ENCODE measurements at places on chromosomes 6 and 20.
A peak's percentile ranks its signal among the peaks of the same experiment; 100 is the strongest.

DNA sequence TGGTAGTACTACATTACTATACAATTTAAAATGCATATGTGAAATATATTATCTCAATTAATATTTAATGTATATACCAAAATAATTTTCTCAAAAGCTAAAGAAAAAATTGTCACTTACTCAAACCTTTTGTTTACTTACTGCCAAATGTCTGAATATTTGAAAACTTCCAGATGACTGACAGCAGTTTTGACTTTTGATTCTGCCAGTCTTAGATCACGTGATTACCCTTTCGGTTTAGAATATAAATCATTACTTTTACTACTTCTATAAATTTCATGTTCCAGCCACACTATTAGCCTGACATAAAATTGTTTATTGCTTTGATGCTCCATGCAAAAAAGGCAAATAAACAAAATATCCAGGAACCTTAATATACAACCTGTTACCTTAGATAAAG is 680.7 kb upstream of the ID4 start:
- DNase-seq = no peak

DNA sequence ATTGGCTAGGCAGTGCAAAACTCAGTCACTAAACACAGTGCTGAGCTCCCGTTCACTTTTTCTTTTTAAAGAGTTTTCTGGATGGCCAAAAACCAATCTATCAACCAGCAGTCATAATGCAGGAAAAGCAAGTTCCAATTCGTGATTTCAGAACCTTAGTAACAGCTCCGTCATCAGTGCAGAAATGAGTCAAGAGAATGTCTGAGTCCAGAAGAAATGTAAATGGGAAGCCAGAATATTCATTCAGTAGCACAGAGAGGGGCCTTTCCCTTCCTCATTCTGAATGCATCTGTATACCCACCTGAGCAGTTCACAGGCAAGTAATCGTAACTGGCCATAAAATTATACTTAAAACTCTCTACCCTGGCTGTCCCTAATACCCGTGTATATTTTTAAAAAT is 20.4 kb downstream of the HUS1B start:
- DNase-seq = no peak

- DNase-seq = no peak
Observed at GRCh38 chr6:163001330-163001729, 273.6 kb downstream of the PACRG start.

DNA sequence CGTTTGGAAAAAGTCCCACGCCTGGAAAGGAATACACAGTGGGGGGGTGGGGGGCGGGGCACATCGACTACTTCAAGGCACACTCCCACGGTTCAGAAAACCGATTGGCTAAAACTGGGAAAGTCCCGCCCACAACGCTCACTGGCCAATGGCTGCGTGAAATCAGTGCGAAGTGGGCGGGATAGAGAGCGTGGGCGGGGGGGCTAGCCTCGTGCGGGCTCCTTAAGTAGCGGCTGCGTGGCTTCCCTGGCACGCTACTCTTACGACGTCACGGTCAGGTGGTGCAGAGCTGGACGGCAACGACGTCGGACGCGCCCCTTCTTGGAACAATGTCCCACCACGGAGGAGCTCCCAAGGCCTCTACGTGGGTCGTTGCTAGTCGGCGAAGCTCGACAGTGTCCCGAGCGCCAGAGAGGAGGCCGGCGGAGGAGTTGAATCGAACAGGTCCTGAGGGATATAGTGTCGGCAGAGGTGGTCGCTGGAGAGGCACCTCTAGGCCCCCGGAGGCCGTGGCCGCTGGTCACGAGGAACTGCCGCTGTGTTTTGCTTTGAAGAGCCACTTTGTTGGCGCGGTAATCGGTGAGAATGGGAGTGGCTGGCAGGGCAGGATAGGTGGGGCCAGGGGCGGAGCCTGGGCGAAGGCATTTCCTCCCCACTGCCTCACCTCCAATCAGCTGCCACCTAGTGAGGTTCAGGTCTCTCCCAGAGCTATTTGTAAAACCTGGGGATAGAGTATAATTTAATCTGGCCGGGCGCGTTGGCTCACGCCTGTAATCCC is at the start of gene DDX43:
DDX43 (plus strand) TSS at position 252 of the 778 bp plus-strand sequence; CDS start at position 330, 78 bp downstream.
- no peak for DNase-seq

GRCh38 chr6:167672738-167673137 is 154.0 kb upstream of the AFDN start:
- DNase-seq = no peak

DNA sequence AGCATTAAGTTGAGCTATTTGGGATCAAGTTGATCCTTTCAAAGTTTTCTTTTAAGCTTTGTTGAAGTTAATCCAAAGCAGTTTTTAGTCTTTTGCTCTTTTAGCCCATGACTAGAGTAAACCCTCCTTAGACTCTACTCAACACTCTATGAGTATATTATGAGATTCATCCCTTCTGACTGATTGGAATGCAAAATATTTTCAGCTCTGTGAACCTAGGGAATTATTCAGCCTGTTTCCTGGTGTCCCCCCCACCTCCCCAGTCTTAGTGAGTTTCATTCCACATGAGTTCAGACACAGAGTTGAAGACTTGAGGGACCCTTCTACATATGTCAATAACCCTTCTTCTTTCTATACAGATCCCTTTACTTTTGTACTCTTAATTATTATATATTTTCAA is 413.7 kb downstream of the RFPL4B start:
- no peak for DNase-seq

- no peak for DNase-seq
Observed at GRCh38 chr20:5531318-5532081, 214.7 kb upstream of the PROKR2 start.

GRCh38 chr6:163991321-163991720 is 576.8 kb downstream of the QKI start:
- DNase-seq = no peak

- DNase-seq = no peak
Observed at GRCh38 chr6:34148631-34149451, 3.0 kb upstream of the GRM4 start.

DNA sequence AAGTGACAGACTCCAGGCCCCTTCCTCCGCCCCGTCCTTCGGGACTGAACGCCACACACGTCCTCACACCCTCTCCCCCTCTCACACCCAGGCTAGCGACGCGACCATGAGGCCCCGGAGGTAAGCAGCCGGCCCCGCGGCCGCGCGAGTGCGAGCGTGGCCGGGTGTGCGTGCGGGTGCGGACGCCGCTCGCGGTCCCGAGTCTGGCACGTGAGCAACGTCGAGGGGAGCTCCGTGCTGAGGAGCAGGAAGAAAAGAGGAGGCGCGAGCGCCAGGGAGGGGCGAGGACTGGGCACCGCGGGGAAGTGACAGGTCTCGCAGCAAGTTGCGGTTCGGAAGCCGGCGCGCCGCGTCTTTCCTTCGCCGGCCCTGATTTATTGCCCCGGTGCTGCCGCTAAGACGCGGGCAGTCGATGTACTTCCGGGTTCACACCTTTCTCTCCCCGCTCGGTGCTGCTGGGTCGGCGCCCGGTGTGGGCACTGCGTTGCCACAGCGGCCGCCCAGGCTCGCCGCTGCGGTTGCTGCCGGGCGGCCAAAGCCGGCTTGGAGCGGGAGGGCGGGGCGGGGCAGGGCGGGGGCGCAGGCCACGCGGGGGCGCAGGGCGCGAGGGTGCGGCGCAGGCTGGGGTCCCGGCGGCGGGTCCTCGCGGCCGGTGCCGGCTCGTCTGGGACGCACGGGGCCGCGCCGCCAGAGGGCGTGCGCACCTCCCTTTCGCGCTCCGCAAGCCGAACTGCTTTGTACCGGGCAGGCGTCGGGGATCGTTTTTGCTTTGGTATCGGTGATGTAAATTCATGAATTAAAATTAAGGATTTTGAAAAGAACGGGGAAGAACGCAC is 15.8 kb upstream of the LIN28B start:
- DNase-seq = peak; percentile 71

All from activated CD8-positive, alpha-beta memory T cell treated with anti-CD3 and anti-CD28 coated beads for 24 hours (primary cell).